Fibroblast of lung (primary cell): ENCODE measurements at places on chromosomes 3 and 15. TPM values are rescaled to one million over a fixed set of nuclear protein-coding genes. Genes with fewer than 3 reads are reported as not detected.

The IQCF6 gene
- polyA plus RNA-seq = not detected in 2 replicates

The TRIM71 gene
- 0.02 TPM in 2 replicates for polyA plus RNA-seq

The TM4SF4 gene
- polyA plus RNA-seq = 0.98 and 1.7 TPM in 2 replicates

The CYP8B1 gene
- polyA plus RNA-seq = not detected in 2 replicates

The P2RY13 gene
- 0.03 TPM in 1 of 2 replicates, not detected in the other for polyA plus RNA-seq

The KLHL40 gene
- not detected in 2 replicates for polyA plus RNA-seq

The VIPR1 gene
- 0.02 and 0.11 TPM in 2 replicates for polyA plus RNA-seq

The LRRN1 gene
- polyA plus RNA-seq = 0.02 and 3.9 TPM in 2 replicates

The IMPG2 gene
- polyA plus RNA-seq = 0.11 TPM in 2 replicates

The NLGN1 gene
- polyA plus RNA-seq = 0.61 and 1.7 TPM in 2 replicates

The PLCH1 gene
- polyA plus RNA-seq = 0.03 and 0.05 TPM in 2 replicates

The CLDN16 gene
- polyA plus RNA-seq = 0.08 and 0.10 TPM in 2 replicates

The C3orf33 gene
- polyA plus RNA-seq = 3.3 and 3.5 TPM in 2 replicates

The IQCF5 gene
- polyA plus RNA-seq = not detected in 2 replicates
